ENCODE measurements at places on chromosomes 3 and 15.

- DNase-seq, result no peak
These were observed 95.1 kb downstream of the ROBO1 start for GRCh38 chr3:79672731-79673130.

GRCh38 chr3:187852842-187853730 is 107.8 kb upstream of the BCL6 start:
- no peak for DNase-seq

DNA sequence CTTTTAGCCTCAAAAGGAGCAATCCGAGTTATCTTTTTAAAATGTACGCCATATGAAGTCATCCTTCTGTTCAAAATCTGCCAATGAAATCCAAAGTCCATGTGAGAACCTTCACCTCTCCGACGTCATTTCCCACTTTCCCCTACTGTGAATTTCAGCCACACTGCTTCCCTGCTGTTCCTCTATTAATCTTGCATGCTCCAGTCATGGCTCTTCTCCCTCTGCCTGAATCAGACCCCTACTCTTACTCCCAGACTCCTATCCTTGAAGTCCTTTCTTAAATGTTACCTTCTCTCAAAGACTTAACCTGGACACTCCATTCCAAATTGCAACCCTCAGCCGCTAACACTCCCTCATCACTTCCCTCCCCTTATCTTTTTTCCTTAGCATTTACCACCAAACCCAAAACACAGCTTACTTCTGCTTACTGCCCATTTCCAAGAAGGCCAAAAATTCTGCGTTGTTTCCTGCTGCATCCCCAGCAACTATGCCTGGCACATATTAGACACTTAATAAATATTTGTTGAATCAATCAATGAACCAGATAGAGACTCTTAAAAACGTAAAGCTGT is 1.2 kb downstream of the NKIRAS1 start:
- DNase-seq, result no peak

- no peak for DNase-seq
These were observed 34.0 kb upstream of the ZNF639 start for GRCh38 chr3:179288845-179289244.

All from activated T-cell treated with anti-CD3 and anti-CD28 coated beads for 1 hour (primary cell).